ENCODE measurements at places on chromosomes 6 and 20. TPM values are rescaled to one million over a fixed set of nuclear protein-coding genes. Genes with fewer than 3 reads are reported as not detected.

Gene ZNF334
- total RNA-seq = 4.9 TPM

Gene THBD
- not detected for total RNA-seq

Gene WFDC11
- not detected for total RNA-seq

Gene HLA-F
- 216 TPM for total RNA-seq

Gene SLC17A1
- total RNA-seq = not detected

Gene KCNQ2
- not detected for total RNA-seq

Gene HS3ST5
- not detected for total RNA-seq

Gene COL20A1
- 0.09 TPM for total RNA-seq

Measured in activated CD4-positive, alpha-beta T cell treated with anti-CD3 and anti-CD28 coated beads for 36 hours (primary cell).